ENCODE measurements at places on chromosomes 2 and 18. TPM values are rescaled to one million over a fixed set of nuclear protein-coding genes. Genes with fewer than 3 reads are reported as not detected.

GRCh38 chr2:10613263-10613662 lies 76.5 kb downstream of the NOL10 start:
- no peak overlapping the region for H3K4me3 ChIP-seq
- no peak overlapping the region for H3K27ac ChIP-seq
- DNase-seq = no peak
- peaks cover 28% of the 10 kb centered on the region for H3K36me3 ChIP-seq
- H3K4me1 ChIP-seq = peaks cover 7% of the 10 kb centered on the region

DNA sequence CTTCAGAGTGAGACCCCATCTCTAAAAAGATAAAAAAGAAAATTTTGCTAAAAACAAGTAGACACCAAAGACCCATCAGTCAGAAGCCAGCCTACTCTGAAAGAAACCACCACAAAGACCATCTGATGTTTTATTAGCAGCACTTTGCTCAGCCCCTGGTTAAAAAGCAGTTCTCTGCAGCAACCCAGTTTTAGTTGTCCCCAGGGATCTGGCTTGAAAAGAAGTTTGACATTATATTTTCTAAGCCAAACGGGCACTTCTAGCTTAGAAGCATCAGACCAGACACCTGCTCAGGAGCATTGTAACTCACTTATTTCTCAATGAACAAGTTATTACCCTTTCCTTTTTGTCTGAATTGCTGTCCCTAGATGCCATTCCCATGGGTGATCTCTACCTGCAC lies 164.2 kb upstream of the ETAA1 start:
- DNase-seq = no peak
- H3K27ac ChIP-seq = no peak overlapping the region
- H3K4me3 ChIP-seq = no peak overlapping the region
- no peaks in the 10 kb centered on the region for H3K36me3 ChIP-seq

DNA sequence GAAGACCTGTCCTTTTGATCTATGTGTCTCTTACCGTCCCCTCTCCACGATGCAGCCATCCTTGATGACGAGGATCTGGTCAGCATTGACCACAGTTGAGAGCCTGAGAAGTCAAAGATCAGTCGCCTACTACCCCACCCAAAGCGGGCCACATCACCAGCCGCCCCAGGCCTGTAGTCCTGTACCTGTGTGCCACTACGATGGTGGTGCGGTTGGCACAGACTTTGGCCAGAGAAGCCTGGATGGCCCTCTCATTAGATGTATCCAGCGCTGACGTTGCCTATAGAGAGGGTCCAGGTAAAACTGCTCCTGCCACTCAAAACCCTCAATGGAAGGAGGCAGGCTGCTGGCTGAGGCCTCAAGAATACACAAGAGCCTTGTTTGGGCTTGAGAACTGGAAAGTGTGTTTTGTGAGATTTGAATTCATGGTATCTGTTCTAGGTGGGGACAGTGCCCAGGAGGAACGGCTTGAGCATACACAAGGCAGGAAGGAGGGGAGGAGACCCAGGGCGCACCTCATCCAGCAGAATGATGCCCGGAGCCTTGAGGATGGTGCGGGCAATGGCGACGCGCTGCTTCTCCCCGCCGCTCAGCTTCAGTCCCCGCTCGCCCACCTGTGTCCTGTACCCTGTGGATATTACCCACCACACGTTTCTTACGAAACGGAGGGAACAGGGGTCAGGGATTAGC lies 3.8 kb downstream of the ZFAND2B start:
- peak overlapping the region; percentile 83 for H3K27ac ChIP-seq
- peaks cover 36% of the 10 kb centered on the region for H3K4me1 ChIP-seq
- peaks cover 62% of the 10 kb centered on the region for H3K36me3 ChIP-seq
- no peak for DNase-seq

DNA sequence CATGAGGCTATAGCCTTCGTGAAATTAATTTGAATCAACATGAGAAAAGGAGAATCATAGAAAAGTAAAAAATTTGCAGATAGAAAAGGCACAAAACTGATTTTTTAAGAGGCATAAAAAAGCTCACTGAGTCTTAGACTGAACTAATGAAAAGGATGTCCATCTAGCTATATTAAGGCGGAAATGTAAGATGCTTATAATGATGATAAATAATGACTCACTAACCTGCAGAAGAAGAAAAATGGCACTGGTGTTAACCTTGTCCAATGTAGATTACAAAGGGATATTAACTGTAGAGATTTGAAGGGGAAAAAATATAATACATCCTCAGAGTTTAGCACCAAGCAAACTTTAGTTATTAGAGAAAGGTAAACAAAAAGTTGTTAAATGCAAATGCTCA lies 1098.0 kb upstream of the DDX18 start:
- no peaks in the 10 kb centered on the region for H3K4me1 ChIP-seq
- H3K27ac ChIP-seq = no peak overlapping the region
- no peaks in the 10 kb centered on the region for H3K36me3 ChIP-seq
- no peak for DNase-seq
- H3K4me3 ChIP-seq = no peak overlapping the region

DNA sequence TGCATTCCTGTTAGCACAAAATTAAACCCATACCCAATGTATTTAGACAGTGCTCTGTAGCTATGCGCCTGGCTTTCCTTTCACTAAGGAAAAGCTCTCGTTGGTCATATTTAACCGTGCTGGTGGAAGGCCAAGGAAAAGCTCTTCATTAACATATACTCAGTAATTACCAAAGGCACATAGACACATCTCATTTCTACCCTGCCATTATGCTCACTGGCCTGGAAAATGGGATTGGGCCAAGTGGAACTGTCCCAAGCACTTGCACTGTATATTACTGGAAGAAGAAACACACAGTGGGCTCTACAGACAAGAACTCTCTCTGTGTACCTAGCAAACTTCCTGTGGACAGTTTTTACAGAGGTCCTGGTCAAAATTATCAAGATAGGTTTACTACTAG lies 274.4 kb downstream of the ERBB4 start:
- no peaks in the 10 kb centered on the region for H3K36me3 ChIP-seq
- H3K27me3 ChIP-seq = no peaks in the 10 kb centered on the region
- H3K4me1 ChIP-seq = no peaks in the 10 kb centered on the region
- no peak overlapping the region for H3K27ac ChIP-seq
- H3K4me3 ChIP-seq = no peak overlapping the region

DNA sequence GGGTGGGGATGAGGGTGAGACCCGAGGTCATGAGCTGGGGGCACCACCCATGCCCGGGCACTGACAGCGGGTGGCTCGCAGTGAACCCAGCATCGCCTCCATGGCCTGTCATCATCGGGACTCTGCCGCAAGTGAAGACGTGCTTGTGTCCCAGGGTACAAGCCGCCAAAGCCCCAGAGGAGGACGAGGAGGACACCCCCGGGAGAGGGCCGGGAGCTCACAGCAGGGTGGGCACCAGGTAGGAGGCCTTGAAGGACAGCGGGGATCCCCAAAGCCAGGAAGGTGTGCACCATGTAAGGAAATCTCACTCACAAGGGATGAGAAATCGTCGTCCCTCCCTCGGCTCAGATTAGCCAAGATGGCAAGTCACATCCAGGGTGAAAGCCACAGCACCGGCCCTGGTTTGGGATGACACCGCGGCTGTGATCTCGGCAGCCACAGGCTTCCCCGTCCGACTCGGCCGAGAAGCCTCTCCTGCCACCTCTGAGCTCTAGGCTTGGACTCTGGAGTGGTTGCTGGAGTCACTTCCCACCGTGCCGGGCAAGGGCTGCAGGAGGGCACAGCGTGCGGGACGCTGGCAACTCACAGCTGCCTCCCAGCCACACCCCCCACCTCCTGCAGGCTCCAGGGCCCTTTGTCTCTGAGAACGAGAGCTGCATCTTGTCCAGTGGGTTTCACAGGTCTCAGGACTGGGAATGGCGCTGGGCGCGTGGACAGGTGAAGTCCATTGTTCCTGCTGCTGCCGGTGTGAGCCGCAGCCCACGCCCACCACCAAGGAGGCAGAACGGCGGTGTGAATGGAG lies 81.6 kb upstream of the CTDP1 start:
- H3K4me1 ChIP-seq = peaks cover 1% of the 10 kb centered on the region
- DNase-seq = no peak
- H3K36me3 ChIP-seq = no peaks in the 10 kb centered on the region

DNA sequence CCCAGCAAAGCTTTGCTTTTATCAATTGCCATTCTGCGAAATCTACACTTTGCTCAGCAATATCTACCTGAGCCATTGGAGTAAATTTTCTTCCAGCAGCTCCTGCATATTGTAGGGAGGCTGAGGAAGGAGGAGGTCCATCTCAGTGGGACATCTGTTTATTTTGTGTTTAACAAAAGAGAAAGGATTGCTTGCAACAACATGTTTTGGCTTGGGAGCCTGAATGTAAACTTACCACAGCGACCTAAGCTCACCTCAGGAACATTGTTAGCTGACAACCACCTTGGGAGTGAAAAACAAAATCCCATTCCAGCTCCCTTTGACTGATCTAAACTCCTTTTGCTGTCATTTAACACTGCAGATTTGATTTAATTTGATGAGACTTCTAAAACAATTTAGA lies 356.1 kb downstream of the SS18 start:
- no peaks in the 10 kb centered on the region for H3K36me3 ChIP-seq
- H3K4me1 ChIP-seq = no peaks in the 10 kb centered on the region
- no peak overlapping the region for H3K27ac ChIP-seq
- no peak for DNase-seq

GRCh38 chr2:14517731-14518130 lies 114.8 kb upstream of the LRATD1 start:
- DNase-seq = no peak
- H3K36me3 ChIP-seq = no peaks in the 10 kb centered on the region
- no peak overlapping the region for H3K4me3 ChIP-seq
- no peaks in the 10 kb centered on the region for H3K27me3 ChIP-seq
- H3K4me1 ChIP-seq = no peaks in the 10 kb centered on the region
- no peak overlapping the region for H3K27ac ChIP-seq

DNA sequence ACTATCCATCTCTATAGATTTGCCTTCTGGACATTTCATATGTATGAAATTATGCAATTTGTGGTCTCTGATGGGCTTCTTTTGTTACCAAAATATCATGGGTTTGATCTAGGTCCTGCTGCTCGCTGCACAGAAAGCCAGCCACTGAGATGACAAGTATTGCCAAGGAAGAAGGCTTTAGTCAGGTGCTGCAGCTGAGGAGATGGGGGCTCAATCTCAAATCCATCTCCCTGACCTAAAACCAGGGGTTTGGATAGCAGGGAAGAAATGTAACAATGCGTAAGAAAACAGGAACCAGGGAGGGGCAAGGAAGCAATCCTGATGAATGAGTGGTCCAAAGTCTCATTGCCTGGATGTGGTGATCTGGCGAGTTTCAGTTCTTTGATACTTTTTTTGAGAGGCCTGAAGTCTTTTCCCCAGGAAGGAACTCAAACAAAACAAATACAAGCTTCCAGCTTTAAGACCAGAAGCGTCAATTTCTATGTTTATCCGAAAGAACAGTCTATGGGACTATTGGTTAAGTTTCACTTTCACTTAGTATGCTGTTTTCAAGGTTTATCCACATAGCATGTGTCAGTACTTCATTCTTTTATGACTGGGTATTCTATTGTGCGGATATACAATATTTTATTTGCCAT lies 3.4 kb upstream of the CKAP2L start:
- H3K4me1 ChIP-seq = peaks cover 37% of the 10 kb centered on the region
- H3K27ac ChIP-seq = no peak overlapping the region
- no peak for DNase-seq
- H3K27me3 ChIP-seq = peaks cover 9% of the 10 kb centered on the region
- H3K4me3 ChIP-seq = no peak overlapping the region
- peaks cover 14% of the 10 kb centered on the region for H3K36me3 ChIP-seq

GRCh38 chr2:191436368-191437055 lies 191.3 kb downstream of the MYO1B start:
- H3K4me3 ChIP-seq = no peak overlapping the region
- no peak for DNase-seq
- peaks cover 10% of the 10 kb centered on the region for H3K27me3 ChIP-seq
- H3K4me1 ChIP-seq = no peaks in the 10 kb centered on the region
- no peaks in the 10 kb centered on the region for H3K36me3 ChIP-seq

DNA sequence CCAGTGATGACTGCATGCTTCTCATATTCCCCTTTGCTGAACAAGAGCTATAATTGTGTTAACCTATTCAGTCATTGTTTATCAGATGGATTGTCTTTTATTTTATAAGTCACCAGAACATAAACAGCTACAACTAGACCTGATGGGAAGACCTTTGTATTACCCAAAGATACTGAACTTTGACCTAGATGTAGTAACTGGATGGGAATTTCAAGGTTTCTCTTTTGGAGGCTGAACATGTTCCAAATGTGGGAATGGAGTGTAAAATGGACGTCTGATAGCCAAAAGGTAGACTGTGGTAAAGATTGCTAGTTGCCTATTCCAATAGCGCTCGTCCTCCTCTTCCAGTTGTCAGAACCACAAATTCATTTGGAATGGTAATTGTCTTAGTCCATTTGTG lies 56.4 kb upstream of the ST3GAL5 start:
- H3K4me3 ChIP-seq = no peak overlapping the region
- H3K36me3 ChIP-seq = peaks cover 2% of the 10 kb centered on the region
- H3K27me3 ChIP-seq = peaks cover 6% of the 10 kb centered on the region
- no peak for DNase-seq
- H3K27ac ChIP-seq = no peak overlapping the region
- H3K4me1 ChIP-seq = no peaks in the 10 kb centered on the region

DNA sequence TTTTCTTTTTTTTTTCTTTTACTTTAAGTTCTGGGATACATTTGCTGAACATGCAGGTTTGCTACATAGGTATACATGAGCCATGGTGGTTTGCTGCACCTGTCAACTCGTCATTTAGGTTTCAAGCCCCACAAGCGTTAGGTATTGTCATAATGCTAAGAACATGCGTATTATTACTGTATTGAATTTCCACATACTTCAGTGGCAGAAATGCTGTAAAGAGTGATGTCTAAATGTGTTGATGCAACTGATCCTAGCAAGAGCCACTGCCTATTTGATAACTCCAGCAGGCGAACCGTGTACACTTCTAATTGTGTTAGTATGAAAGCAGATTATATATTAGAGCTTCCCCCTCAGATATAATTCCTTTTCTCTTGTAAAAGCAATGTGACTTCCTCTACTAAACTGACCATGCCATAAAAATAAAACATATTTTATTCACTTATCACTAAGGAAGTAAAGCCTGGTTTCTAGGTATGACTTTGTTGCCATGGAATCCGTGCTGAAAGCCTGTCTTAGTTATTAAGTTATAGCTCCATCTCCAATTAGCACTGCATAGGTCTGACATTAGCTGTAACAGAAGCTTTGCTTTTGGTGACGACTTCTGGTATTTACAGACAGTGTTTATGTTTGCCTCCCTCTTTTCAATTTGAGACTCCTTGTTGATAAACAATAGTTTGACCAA lies 280.0 kb downstream of the GALR1 start:
- no peak overlapping the region for H3K4me3 ChIP-seq
- no peaks in the 10 kb centered on the region for H3K4me1 ChIP-seq
- H3K36me3 ChIP-seq = no peaks in the 10 kb centered on the region
- no peak for DNase-seq
- no peaks in the 10 kb centered on the region for H3K27me3 ChIP-seq

- H3K4me1 ChIP-seq = peaks cover 2% of the 10 kb centered on the region
- no peak overlapping the region for H3K27ac ChIP-seq
- H3K27me3 ChIP-seq = peaks cover 6% of the 10 kb centered on the region
- H3K36me3 ChIP-seq = no peaks in the 10 kb centered on the region
- H3K4me3 ChIP-seq = no peak overlapping the region
Observed at GRCh38 chr2:160584972-160585494, 91.4 kb upstream of the RBMS1 start.

GRCh38 chr2:179180242-179180641 lies 84.4 kb downstream of the SESTD1 start:
- H3K27ac ChIP-seq = no peak overlapping the region
- H3K4me3 ChIP-seq = no peak overlapping the region
- H3K36me3 ChIP-seq = no peaks in the 10 kb centered on the region
- peaks cover 1% of the 10 kb centered on the region for H3K4me1 ChIP-seq
- no peaks in the 10 kb centered on the region for H3K27me3 ChIP-seq

Gene CMPK2
- total RNA-seq = 2.8 TPM

Gene SLC5A7
- total RNA-seq = not detected

Gene ZNF142
- 48.7 TPM for total RNA-seq

Gene KLHL30
- not detected for total RNA-seq

Gene CDH19
- not detected for total RNA-seq

Gene DES
- total RNA-seq = not detected

Gene ZSWIM2
- total RNA-seq = not detected

Gene INSIG2
- 51.6 TPM for total RNA-seq

Gene CASP10
- 14.3 TPM for total RNA-seq

Gene TUBA4B
- not detected for total RNA-seq
